ENCODE measurements at places on chromosomes 7 and 10.

- DNase-seq, result no peak
These were observed 280.3 kb upstream of the PODXL start for GRCh38 chr7:131836733-131837132.

- no peak for DNase-seq
These were observed 8.4 kb downstream of the NACAD start for GRCh38 chr7:45080265-45080957.

DNA sequence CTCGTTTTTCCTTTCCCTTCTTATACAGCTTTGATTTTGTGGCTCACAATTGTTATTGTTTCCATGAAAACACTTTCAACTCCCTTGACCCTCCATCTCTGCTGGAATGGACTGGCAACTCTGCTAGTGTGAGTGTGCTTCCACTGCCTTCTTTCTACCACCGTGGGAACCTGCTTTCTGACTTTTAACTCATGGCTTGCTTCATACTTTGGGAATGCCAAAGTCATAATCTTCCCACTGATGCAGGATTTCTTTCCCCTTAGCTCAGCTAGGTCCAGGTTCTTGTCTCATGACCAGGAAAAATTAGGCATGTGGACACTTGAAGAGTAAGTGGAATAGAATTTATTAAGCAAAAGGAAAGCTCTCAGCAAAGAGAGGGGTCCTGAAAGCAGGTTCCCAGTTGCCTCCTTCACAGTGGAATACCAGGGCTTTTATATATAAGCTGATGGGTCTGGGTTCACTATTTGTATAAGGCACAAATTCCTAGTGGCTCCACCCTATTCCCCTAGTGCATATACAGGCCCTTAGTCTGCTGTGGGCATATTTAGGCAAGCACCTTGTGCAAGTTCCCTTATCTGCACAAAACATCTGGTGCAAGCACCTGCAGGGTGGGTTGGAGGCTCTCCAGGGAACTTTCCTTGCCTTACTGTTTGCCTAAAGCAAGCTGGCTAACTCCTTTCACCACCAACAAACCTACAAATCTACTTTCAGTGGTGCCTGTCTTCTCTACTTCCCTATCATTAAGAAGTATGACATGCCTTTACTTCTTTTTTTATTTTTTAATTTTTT is 119.5 kb downstream of the CFAP58 start:
- no peak for DNase-seq

GRCh38 chr10:69864321-69864720 is 62.6 kb downstream of the COL13A1 start:
- DNase-seq, result no peak

GRCh38 chr10:6445671-6446316 is 134.3 kb downstream of the PRKCQ start:
- peak; percentile 56 for DNase-seq

DNA sequence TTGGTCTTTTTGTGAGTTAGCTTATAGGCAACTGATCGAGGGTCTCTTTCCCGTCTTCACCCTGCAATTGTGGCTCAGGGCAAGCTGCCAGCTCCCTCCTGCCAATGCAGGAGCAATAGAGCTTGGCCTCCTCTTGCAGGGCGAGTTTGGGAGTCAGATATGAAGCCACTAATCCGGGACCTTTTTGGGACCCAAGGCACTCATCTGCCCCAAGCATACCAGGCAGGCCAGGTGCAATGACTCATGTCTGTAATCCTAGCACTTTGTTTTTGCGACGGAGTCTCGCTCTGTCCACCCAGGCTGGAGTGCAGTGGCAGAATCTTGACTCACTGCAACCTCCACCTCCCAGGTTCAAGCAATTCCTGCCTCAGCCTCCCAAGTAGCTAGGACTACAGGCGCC is 21.1 kb downstream of the LIMK1 start:
- DNase-seq, result no peak

- DNase-seq, result no peak
These were observed 44.5 kb downstream of the KCNMA1 start for GRCh38 chr10:77592946-77593636.

- DNase-seq, result no peak
These were observed 82.7 kb downstream of the REEP3 start for GRCh38 chr10:63603709-63604445.

DNA sequence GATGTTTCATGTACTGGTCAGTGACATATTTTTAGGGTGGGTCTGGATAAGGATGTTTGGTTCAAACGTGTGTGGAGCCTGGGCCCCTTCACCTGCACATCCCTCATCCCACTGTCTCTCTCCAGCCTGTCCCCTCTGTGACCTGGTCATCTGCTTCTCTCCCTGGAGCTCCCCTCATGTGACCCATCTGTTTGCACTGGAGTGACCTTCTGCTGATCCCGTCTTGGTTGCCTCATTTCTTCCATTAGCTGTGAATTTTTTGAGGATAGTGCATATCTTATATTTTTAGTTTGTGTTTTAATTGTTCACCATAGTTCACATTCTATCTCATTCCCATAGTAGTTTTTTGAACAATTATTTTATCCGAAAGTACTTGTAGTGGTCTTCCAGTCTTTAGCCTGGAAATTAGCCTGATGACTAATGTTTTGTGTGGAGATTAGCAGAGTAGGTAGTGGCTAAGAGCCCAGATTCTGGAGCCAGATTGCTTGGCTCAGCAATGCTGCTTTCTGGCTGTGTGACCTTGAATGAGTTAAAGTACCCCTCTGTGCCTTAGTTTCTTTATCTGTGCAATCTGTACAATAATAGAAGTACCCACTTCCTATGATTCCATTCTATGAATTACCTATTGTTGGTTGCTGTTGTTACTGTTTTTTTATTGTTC is 224.5 kb downstream of the LRMDA start:
- no peak for DNase-seq

DNA sequence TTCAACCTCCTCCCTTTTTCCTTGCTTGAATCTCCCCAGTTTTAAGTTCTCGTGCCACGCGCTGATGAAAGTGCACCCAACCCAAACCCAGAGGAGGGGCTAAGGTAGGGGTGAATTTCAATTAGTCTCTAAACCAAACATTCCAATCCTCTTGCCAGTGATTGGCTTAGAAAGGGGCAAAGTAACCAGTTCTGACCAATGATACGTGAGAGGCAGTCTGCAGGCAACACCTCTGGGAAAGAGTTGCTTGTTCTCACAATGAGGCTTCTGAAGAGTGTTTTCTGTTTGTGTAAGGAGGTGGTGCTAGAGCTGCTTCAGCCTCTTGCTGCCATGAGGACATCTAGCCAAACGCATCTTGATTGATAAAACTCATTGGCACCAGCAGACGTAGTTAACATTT is 21.8 kb downstream of the SLC35G1 start:
- no peak for DNase-seq

- no peak for DNase-seq
These were observed 168.2 kb downstream of the SND1 start for GRCh38 chr7:127819975-127820731.

- peak; percentile 56 for DNase-seq
These were observed 1.7 kb upstream of the SPACDR start for GRCh38 chr7:100465702-100466311.

GRCh38 chr7:15557686-15558085 is 4.1 kb downstream of the AGMO start:
- no peak for DNase-seq

- DNase-seq, result no peak
These were observed 300.6 kb downstream of the PLXNA4 start for GRCh38 chr7:132275416-132276233.

DNA sequence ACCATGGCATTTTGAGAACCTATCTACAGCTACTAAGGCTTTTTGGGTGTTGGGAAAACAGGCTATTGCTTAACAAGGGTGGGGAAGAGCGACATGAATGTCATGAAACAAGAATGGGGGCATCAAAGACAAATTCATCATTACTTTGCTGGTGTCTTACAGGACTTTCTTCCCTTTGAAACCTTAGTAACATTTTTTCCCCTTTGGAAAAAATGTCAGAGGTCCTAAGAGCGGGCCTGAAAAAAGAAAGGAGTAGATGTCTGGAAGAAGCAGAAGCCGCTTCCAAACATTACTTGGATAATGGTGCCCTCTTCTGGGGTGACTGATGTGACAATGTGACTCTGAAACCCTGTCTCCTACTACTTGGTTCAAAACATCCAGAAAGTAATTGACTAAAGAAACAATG is 3.8 kb upstream of the DDX50 start:
- peak; percentile 73 for DNase-seq

Data from colonic mucosa (tissue), 4 donors.